ENCODE measurements at places on chromosomes 7 and 10.

GRCh38 chr10:76082232-76082631 lies 650.8 kb downstream of the LRMDA start:
- DNase-seq = no peak

DNA sequence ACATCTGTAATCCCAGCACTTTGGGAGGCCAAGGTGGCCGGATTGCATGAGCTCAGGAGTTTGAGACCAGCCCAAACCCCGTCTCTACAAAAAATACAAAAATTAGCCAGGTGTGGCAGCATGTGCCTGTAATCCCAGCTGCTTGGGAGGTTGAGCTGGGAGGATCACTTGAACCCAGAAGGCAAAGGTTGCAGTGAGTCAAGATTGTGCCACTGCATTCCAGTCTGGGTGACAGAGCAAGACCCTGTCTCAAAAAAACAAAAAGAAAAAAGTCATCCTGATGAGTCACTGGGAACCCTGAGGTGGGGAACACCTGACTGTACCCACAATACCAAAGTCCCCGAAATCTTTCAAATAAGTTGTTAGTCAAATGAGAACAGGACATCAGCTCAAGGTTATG lies 80.0 kb downstream of the NEBL start:
- no peak for DNase-seq

GRCh38 chr7:130912862-130913638 lies 179.0 kb upstream of the KLF14 start:
- DNase-seq = peak; percentile 79

DNA sequence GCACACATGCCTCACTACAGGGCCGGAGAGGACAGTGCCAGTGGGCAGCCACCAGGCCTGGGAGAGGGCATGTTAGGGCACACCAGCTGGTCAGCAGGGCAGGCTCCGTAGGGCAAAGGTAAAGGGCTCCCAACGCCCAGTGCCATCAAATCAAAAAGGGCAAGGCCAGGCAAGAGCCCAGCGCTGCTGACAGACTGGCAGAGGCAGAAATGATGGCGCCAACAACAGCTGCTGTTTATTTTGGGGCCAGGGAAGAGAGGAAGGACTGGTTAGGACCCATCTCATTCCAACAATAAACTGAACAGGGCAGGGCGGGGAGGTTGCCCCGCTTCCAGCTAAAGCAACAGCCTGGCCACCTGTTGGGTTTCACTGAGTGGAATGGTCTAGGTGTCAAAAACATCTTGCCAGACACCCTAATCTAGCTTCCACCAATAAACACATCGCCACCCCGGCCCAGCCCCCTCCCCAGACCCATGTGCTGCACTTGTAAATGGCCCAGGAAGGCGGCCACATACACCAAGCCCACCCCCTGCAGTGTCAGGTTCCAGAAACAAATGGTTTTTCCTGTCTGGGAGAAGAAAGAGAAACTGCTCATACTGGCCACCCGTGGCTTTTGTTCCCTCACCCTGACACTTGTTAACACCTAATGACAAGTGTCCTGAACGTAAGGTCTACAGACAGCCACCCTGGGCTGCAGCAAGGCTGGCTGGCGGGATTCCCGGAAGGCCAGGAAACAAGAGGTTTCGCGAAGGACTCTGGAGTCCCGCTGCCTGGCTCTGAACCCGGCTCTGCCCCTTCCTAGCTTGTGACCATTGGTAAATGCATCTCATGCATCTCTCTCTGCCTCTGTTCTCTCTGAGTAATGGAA lies 15.3 kb downstream of the SH3PXD2A start:
- DNase-seq = no peak

- no peak for DNase-seq
Measured at GRCh38 chr10:116402858-116403257, 24.8 kb upstream of the PNLIPRP3 start.

GRCh38 chr7:91814189-91814588 lies 66.3 kb downstream of the MTERF1 start:
- DNase-seq = no peak

DNA sequence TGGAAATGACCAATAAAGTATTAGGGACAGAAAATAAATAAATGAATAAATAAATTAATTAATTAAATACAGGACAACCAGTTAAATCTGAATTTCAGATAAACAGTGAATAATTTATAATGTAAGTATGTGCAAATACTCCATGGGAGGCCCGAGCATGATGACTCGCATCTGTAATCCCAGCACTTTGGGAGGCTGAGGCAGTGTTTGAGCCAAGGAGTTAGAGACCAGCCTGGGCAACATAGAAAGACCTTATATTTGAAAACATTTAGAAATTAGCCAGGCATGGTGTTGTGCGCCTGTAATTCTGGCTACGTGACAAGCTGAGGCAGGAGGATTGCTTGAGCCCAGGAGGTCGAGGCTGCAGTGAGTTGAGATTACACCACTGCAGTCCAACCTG lies 123.7 kb downstream of the CUL2 start:
- no peak for DNase-seq

GRCh38 chr7:103094102-103094501 lies 19.2 kb downstream of the ARMC10 start:
- no peak for DNase-seq

- DNase-seq = no peak
Measured at GRCh38 chr7:117034851-117035464, 81.7 kb downstream of the ST7 start.

Measured in naive thymus-derived CD8-positive, alpha-beta T cell (primary cell).